ENCODE measurements at places on chromosomes 6 and 20.
A peak's percentile ranks its signal among the peaks of the same experiment; 100 is the strongest.

- DNase-seq: no peak
Measured at GRCh38 chr6:163318071-163318786, 96.3 kb upstream of the QKI start.

DNA sequence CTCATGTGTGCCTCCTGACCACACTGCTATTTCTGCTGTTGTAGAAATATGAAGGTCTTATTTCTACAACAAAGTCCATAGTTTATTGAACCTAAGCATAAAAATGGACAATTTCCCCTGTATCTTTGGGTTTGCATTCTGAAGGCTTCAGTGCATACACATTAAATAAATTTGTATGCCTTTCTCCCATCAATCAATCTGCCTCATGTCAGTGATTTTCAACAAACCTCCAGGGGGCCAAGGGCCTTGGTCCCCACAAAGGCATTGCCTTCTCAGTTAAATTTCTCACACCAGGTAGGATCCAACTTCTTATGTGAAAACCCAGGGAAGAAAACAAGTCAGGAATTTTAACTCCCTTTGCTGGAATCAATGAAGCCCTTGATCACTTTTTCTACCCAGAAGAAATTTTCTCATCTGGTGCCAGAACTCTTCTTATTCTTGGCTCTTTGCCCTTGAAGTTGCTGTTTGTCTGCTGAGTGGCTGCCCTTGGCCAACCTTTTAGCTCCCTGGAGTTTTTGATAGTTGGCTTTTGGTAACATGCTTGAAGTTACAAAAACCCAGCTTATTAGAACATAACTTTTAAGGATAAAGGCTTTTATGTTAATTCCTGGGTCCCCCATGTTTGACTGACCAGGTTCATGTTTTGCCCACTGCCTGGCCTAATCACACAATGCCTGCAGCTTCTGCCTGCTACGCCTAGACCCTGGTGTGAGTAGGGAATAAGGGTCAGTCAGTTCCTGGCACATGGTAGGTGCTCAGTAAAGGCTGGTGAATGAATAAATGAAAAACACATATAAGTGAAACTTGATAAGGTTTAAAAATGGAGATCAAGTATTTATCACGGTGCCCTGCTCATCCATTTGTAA lies 37.0 kb downstream of the SHLD1 start:
- no peak for DNase-seq

DNA sequence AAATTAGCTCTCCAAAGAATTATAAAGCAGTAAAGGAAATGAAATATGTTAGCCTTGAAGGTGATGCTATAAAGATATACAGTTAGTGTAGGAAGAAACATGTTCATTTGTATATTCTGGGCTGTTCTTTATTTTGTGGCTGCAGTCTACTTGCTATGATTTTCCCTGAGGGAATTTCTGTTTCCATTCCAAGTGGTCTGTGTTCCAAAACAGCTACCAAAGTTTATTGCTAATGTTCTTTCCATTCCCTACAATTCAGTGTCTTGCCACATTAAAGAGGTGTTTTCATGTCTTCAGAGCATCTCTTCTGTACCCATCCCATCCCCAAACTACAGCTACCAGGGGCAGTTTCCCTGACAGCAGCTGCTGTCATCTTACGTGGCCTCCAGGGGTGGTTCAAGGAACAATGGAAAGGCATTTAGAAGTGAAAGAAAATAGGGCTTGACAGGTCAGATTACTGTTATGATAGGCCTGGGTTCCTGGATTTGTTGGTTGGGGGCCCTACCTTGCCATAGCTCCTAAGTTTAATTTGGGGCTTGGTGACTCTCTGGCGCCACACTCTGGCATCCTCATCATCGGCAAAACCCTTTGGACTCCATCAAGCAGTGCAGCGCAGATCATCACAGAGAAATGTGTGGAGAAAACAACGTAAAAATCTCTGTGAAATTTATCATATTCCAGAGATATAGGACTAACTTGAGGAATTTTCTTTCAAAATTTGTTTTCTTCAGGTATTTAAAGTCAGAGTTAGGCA lies 33.8 kb upstream of the AIG1 start:
- peak; percentile 51 for DNase-seq

DNA sequence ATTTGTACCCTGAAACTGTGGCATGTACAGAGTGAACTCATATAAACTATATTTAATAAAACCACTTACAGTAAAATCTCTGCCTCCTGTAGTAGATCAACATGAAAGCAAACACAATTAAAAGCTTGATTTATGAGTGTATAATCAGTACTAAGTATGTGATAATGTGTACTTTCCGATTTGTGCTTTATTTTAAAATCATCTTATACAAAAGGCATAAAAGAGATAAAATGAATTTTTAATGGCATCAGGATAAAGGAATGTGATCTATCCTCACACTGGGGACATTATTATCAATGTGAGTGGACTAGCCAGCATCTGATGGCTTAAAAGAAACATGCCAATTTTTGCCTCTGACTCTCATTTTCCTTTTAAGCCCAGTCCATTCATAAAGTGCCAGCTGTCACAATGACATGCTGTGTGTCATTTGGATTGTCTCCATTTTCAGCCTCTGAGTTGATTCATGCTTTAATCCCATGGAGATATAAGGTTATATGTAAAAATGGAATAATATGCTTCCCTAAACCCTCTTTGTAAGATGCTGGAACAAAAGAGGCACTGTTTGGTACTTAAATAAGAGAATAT lies 831.6 kb upstream of the EYS start:
- DNase-seq: no peak

DNA sequence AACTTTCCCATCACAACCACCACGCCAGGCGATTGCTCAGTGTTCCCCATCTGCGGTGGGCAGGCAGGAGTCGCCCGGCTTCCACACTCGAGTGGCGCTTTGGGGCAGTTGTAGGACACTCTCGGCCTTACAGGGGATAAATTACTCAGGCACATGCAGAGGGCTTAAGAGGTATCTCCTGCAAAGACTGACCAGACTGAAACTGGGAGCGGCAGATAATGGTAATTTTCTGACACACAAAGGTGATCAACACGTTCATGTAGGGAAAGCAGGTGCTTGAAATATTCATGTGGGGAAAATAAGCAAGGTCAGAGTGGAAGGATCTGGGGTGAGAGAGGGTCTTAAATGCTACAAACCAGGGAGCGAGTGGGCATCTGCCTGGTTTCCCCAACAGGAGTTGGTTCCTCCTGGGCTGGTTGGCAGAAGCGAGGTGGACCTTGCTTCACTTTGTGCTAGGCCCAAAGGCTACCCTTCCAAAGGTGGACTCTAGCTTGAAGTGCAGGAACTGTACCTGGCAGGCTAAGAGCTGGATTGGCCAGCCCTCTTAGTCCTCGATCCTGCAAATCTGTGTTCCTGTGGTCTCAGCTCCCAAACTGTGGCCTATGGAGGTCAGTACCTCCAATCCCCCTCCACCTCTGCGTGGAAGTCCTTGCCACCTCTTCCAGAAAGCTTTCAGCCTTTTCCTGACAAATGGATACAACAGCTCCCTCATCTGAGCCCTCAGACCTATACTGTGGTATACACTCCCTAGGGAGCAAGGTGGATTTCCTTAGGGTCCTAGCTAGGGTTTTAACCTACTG lies 16.7 kb downstream of the PLAGL2 start:
- DNase-seq: no peak

GRCh38 chr6:63663147-63663955 lies 27.7 kb downstream of the PHF3 start:
- no peak for DNase-seq

GRCh38 chr20:12464036-12464435 lies 544.7 kb upstream of the SPTLC3 start:
- DNase-seq: no peak

DNA sequence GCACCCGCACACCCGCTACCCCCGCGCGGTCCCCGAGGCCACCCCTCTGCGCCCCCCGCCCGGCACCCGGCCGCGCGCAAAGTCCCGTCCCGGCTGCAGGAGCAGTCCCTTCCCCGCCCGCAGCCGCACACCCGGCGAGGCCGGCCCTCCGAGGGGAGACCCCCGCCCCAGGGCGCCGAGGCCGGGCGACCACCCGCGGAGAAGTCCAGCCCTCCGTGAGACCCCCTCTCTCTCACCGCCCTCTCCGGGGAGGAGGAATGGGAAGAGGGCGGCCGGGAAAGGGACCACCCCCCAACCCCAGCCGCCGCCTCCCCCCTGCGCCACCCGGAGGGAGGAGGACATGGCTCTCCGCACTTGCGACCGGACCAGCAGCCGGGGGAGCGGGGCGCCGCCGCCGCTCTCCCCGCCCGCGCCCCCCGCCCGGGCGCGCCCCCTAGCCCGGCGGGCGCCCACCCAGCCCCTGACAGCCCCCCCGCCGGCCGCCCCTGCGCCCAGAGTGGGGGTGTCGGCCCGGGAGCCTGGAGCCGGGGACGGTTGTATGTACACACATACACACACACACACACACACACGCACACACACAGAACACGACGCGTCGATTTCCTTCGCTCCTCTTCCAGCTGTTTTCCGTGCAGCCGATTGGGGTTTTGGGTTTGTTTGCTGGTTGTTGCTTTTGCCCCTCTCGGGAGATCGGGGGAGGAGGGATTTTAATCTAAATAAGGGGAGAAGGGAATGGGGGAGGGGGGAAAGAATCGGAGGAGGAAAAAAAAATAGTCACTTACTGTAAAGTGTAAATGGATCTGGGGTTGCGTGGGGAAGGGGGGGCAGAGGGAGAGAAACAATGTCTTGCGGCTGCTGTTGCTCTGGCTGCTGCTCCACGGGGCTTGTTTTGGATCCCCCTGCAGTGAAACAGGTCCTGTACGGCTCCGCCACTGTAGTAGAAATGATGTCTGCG lies at the start of gene ATXN1:
Gene ATXN1, minus strand, starts transcription at position 945 of the 955 bp plus-strand sequence.
- DNase-seq: peak; percentile 67

DNA sequence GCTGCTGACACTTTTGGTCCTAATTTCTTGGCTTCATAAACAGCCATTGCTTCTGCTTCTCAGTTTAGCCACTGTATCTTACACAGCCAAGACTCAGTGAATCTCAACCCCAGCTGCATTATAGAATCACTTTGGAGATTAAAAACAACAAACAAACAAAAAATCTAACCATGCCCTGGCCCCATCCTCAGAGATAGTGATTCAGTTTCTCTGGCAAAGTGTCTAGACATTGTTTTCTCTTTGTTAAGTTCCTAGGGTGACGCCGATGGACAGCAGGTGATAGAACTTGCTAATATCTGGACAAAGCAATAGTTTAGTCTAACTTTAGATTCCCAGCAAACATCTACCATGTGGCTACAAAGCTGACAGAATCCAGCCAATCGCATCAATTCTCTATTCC lies 2.9 kb downstream of the ADGRF5 start:
- no peak for DNase-seq

DNA sequence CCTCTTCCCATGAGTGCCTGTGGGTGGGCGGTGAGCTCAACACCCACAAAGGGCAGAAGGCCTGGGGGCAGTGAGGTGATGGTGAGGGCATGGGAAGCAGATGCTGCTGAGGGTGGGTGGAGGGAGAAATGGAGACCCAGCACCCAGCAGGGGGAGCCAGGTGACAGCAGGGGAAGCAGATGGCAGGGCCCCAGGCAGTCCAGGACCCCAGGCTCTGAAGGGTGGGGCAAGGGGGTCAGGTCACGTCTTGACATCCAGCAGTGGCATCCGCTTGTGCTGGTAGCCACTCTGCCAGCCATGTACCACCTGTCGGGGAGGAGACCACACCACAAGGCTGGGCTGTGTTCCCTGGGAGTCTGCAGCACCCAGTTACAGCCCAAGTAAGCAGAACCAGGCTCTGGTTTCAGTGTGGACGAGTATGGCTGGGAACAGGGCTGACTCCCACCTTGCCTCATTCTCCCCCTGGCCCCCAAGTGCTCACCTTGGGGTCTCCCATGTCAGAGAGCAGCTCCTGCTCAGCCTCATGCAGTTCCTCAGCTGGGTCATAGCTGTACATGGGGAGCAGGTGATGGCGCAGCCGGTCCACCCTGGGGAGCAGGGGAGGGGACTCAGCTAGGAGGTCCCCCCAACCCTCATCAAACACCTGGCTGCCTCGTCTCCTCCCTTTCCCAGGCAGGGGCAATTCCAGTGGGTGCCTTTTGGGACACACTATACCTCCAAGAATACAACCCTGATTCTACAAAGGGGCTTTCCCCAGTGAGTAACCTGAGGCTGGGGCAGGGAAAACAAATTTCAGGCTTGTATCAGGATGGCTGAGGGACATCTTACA lies 2.0 kb downstream of the SMIM29 start:
- peak; percentile 32 for DNase-seq

- DNase-seq: peak; percentile 14
Measured at GRCh38 chr6:139917951-139918630, 543.6 kb upstream of the CITED2 start.

DNA sequence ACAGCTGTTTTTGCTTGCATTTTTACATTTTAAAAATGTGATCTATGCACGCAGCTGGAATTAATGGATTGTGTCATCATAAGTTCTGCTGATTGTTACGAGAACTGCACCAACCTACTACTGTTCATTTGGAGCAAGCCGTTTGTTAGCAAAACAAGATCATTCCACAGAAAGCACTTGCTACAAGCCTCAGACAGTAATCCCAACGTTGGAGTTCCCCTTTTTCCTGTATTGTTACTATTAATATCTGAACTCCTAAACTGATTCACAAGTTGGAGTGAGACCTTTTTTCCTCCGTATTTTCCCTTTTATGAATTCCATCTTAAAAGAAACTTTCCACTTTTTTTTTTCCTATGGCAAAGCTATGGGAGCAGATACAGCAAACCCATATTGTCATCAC lies 3.5 kb downstream of the TENT5A start:
- DNase-seq: no peak

- DNase-seq: peak; percentile 46
Measured at GRCh38 chr6:551405-551804, 105.5 kb downstream of the HUS1B start.

- no peak for DNase-seq
Measured at GRCh38 chr20:25481235-25481917, 73.9 kb downstream of the GINS1 start.

DNA sequence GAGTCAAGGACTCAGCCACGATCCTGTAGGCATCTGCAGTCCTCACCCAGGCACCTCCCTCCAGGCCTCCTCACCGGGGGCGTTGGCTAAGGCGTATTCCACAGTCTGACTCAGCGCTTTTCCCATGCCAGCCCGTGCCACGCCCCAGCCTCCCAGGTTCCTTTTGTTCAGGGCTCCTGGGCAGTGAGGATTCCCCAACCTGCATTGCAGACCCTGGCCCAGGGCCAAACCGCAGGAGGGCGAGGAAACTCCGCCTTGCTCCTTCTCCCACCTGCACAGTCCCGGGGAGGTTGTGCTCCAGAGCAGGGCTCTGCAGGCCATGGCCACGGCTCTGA lies 202.8 kb upstream of the CST7 start:
- DNase-seq: no peak

Data from HAP-1 (cell line).